ENCODE measurements at places on chromosomes 11 and 22. TPM values are rescaled to one million over a fixed set of nuclear protein-coding genes. Genes with fewer than 3 reads are reported as not detected.

Gene P2RX3
- total RNA-seq: 0.18 TPM

Gene TEX12
- not detected for total RNA-seq

Gene OR10G6
- not detected for total RNA-seq

Gene LGR4
- 35.9 TPM for total RNA-seq

Gene JHY
- total RNA-seq: 3.4 TPM

Gene SLC17A6
- total RNA-seq: not detected

Gene MYO7A
- total RNA-seq: 1.4 TPM

Gene SBF2
- 14.8 TPM for total RNA-seq

Gene ST3GAL4
- 24.2 TPM for total RNA-seq

Gene DRG1
- total RNA-seq: 63.0 TPM

Gene OSM
- not detected for total RNA-seq

Gene DERL3
- total RNA-seq: 0.40 TPM

Gene ARL14EP
- total RNA-seq: 14.5 TPM

Gene PDE3B
- 2.0 TPM for total RNA-seq

Gene POU2AF2
- total RNA-seq: not detected

Gene RIMBP3C
- 0.26 TPM for total RNA-seq

Gene MEI1
- not detected for total RNA-seq

Gene OR2D2
- not detected for total RNA-seq

Gene SERPING1
- 0.50 TPM for total RNA-seq

Gene KCTD17
- 26.3 TPM for total RNA-seq

Gene EFCAB6
- 0.35 TPM for total RNA-seq

Gene SELENOO
- total RNA-seq: 13.1 TPM

Gene LMO1
- 2.5 TPM for total RNA-seq

Gene CCDC87
- 0.89 TPM for total RNA-seq

Gene MRGPRX4
- total RNA-seq: not detected

Gene UPK3A
- not detected for total RNA-seq

Gene SLC22A12
- total RNA-seq: not detected

Gene TMEM132A
- total RNA-seq: 124 TPM

Gene ENTHD1
- not detected for total RNA-seq

Gene TRIM5
- total RNA-seq: 12.4 TPM

Gene UBXN1
- 124 TPM for total RNA-seq

Gene KRTAP5-8
- total RNA-seq: not detected

Gene APOL4
- total RNA-seq: not detected

Gene OR11H1
- total RNA-seq: not detected

Gene CD3D
- total RNA-seq: not detected

Gene KRTAP5-7
- not detected for total RNA-seq

Gene TMEM191C
- total RNA-seq: 1.1 TPM

Gene TRIM49
- not detected for total RNA-seq

Gene ZNF214
- total RNA-seq: 0.83 TPM

Gene MMP27
- not detected for total RNA-seq

Gene SIPA1
- total RNA-seq: 21.4 TPM

Gene DEFB131B
- not detected for total RNA-seq

Gene PRSS23
- 517 TPM for total RNA-seq

Gene OR51E2
- total RNA-seq: 0.14 TPM

Gene FOSL1
- 215 TPM for total RNA-seq

Gene UCP2
- total RNA-seq: 66.0 TPM
